ENCODE measurements at places on chromosomes 2 and 18.

DNA sequence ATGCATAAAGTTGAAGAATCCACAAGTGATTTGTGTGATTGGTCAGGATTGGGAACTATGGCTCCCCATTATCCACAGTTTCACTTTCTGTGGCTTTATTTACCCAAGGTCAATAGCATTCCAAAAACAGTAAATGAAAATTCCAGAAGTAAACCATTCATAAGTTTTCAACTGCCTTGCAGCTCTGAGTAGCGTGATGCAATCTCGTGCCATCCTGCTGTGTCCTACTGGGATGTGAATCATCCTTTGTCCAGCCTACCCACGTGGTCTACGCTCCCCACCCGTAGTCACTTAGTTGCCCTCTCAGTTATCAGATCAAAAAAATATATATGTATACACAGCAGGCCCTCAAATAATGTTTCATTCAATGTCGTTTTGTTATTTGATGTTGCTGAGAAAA lies 89.0 kb upstream of the DLGAP1 start:
- no peak for DNase-seq

DNA sequence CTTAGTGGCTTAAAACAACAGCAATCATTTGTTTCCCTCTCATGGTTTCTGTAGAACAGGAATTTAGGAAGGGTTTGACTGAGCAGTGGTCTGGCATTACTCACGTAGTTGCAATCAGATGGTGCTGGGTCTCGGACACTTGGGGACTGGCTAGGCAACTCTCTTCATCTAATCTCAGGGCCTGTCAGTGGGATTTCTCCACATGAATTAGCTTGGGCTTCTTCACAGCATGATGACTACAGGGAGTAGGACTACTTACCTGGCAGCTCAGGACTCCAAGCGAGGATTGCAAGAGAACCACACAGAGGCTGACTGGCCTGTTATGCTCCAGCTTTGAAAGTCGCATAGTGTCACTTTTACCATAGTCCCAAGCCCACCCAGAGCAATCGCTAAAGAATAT lies 125.1 kb downstream of the TTC27 start:
- DNase-seq: no peak

- no peak for DNase-seq
Observed at GRCh38 chr2:186440506-186440905, 45.6 kb upstream of the ZC3H15 start.

DNA sequence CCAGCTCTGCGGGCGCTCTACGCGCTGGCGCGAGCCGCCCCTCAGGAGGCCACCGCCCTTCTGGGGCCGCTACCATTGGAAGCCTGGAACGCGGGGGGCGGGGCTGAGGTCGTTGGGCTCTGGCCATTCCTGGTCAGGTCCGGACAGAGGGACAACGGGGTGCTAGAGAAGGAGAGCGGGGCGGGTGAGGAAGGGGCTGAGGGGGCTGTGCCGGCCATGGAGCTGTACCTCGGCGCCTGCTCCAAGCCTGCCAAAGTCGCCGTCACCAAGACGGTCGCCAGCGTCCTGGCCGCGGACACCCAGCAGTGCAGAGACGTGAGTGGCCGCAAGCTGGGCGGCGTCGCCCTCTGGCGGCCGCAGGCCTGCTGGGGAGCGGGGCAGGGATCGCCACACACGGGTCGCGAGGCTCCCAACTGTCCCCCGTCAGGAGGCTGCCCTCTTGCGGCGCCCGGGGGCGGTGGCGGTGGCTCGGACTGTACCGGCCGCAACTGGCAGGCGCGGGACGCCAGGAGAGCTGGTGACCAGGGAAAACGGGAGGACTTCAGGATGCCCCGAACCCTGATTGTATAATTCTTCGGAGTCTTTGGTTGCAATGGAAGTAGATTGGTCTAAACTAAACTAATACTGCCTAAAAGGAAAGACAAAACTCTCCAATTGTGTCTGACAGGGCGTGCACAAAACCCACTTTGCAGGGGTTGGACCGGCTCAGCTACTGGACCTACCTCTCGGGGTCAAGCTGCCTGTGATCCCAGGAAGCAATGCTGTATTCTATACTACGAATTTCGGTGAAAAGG lies at the start of gene FSIP2:
Gene FSIP2, plus strand, starts transcription at position 126 of the 794 bp plus-strand sequence. Its CDS starts 91 bp downstream, at position 217.
- peak; percentile 60 for DNase-seq

GRCh38 chr2:42769583-42770287 lies 5.8 kb upstream of the OXER1 start:
- DNase-seq: no peak

DNA sequence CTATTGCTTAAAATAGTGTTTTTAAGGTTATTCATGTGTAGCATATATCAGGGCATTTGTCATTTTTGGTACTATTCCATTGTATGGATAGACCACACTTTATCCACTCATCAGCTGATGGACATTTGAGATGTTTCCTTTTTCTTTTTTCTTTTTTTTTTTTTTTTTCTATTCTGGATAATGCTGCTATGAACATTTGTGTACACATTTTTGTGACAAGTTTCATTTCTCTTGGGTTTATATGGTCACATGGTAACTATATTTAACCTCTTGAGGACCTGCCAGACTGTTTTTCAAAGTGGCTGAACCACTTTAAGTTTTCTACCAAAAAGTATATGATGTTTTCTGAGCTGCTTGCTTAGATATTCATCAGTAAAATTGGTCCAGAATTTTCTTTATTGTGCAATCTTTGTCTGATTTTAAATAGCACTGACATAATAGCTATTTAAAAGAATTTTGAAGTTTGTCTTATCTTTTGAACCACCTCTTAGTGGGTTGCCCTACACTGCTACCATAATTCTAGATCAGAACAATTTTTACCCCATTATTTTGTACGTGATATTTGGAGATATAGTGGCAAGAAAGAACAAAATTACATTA lies 219.4 kb upstream of the SIX3 start:
- no peak for DNase-seq

DNA sequence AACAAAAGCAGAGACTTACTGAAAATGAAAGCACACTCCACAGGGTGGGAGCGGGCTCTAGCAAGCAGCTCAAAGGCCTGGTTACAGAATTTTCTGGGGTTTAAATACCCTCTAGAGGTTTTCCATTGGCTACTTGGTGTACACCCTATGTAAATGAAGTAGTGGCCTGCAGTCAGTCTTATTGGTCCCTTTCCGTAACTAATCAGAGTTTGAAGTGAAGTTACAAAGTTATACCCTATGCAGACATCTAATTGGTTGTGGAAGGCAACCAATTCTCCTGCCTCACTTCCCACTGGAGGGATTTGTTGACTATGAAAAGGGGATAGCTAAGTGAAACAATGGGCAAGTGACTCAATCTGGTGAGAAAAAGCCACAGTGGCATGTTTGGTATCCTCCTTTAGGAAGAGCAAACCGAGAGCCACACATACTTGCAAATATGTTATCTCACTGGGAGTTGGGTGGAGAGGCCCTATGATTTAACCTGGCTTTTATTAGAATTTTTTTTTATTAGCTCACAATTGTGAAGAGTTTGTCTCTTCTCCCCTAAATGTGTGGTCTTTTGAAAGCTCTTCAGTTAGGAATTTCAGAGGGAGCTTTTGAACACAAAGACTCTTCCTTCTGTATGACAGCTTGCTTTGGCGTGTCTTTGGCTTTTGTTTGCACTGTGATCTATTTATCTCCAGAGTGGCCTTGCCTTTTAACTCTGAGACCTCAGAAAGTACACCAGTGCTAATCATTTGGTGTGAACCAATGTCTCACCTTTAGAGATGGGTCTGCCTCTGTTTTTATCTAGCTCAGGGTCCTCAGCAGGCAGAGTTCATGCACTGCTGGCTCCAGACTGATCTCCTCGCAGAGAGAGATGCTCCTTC lies 69.6 kb downstream of the MAP4K4 start:
- DNase-seq: no peak

GRCh38 chr2:4381773-4382172 lies 678.4 kb downstream of the DCDC2C start:
- no peak for DNase-seq

DNA sequence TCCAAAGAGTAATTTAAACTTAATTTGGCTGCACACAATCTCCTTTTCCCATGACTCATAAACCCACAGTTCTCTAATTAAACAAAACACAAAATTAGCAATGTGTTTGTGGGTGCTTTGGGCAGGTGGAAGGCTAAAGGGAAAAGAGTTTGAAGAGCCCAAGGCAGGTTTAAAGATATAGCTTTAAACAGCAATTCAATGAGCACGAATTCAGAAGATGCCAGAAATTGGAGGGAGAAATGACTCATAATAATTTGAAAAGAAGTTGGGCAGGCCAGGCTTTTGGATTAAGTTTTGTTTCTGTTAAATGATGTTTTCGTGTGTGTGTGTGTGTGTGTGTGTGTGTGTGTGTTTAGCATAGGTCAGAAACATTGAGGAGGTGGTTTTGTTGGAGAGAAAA lies 594.8 kb upstream of the ZEB2 start:
- no peak for DNase-seq

DNA sequence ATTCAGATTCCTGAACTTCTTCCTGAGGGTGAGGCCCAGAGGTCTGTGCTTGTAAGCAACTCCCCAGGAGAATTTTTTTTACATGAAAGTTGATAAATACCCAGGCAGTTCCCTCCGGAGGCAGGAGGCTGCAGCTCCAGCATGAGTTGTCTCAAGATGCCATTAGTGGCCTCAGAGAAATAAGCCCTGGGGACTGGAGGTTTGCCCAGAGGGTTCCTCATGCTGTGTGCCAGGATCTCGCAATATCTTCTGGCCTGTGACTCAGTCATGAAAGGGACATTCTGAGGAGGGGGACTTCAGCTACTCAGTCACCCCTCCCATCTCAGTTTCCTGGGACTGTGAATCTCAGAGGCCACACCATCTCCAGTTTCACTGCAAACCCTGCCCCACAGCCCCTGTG lies 49.9 kb downstream of the LYPD1 start:
- DNase-seq: no peak

DNA sequence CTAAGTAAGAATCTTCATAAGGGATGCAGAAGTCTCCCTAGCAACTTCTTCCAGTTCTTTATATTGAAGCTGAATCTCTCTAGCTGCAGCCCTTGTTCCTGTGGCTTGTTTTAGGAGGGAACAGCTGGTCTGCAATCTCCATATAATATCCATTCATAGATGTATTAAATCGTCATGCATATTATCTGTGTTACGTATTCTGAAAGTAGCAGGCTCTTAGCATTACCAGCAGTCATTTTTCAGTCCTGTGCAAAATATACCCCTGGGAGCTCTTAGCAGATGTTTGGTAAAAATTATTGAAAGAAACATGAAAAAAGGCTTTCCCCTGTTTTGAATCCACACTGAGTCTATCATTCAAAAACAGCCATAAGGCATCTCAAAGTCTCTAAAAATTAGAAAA lies 385.3 kb downstream of the IRS1 start:
- DNase-seq: no peak

DNA sequence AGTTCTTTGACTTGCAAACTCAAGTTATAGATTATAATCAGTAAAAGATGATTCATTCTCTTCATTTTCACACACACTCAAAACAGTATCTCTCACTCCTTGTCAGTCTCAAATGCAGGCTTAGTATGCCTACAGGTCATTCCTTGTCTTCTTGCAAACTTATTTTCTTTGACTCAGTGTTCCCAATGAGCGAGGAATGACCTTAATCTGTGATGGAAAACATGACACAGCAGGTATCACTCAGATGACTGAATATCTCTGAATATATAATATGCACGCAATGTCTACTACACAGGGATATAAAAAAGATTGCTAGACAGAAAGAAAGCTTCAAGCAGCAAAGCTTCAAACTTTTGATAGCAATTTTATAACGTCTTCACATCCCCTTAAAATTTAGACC lies 127.8 kb upstream of the RGPD4 start:
- DNase-seq: no peak

DNA sequence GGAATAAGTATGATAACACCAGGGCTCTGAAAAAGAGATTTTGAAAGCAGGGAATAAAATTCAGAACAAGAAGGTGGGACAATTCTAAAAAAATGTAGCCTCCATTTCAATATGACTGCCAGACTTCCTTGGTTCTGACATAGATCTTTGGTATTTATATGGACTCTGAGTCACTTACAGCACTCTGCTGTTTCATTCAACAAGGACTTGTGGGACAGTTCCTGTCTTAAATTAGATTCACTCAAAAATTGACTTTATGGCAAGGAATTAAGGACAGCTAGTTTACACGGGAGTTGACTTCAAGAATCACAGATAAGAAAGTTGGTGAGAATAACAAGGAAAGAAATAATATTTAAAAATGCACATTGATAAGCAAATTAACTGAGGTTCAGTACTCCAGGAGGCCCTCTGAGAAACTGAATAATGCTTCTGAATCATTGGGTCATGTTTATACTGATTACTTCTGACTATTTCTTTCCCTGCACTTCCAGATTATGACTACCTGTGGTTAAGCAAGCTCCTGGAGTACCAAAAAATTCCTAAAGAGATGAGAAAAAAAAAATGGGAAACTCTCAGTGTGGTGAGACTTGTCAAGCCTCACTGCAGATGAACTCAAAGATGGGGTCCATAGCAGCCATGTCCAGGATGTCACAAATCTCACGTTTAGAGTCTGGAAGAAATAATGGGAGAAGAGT lies 828.3 kb upstream of the PIK3C3 start:
- no peak for DNase-seq

- no peak for DNase-seq
Observed at GRCh38 chr2:112032224-112032586, 22.9 kb upstream of the TMEM87B start.

- DNase-seq: no peak
Observed at GRCh38 chr2:72131371-72131891, 16.2 kb downstream of the CYP26B1 start.

DNA sequence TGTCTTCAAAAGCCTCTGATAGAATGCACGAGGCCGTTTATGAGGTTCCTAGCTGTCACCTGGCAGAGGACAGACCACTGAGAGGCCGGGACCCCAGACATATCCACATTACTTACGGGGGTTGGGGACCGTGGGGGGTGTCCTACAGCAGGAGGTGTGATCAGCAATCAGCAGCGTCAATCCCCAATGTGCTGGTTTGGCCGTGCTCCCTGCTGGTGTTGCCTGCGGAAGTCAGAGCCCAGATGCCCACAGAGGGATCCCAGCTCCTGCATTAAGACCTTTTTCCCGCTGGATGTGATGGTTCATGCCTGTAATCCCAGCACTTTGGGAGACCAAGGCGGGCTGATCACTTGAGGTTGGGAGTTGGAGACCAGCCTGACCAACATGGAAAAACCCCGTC lies 20.8 kb upstream of the SP5 start:
- DNase-seq: no peak

DNA sequence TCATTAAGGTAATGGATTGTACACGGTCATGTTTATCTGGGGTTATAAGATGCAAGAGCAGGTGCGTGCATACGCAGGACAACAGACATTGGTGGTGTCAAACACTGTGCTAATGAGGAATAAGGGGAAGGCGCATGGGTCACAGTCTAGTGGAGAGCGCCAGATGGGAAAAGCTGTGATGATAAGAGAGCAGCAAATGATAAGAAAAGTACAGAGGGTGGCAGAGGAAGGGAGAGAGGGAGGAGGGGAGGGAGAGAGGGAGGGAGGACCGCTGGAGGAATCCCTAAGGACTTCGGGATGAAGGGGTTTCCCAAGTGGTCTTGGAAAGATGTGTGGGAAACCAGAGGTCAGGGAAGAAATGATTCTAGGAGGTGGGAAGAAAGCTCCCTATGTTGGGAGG lies 2.9 kb downstream of the TNFRSF11A start:
- DNase-seq: no peak

- no peak for DNase-seq
Observed at GRCh38 chr2:135164431-135164830, 112.3 kb downstream of the RAB3GAP1 start.

All from right atrium auricular region (tissue), 2 donors.